GM23338 (cell line): ENCODE measurements at places on chromosomes 16 and 17.

GRCh38 chr16:3954411-3954921 lies 74.0 kb upstream of the CREBBP start:
- no peaks in the 10 kb centered on the region for H3K27me3 ChIP-seq
- H3K4me3 ChIP-seq, result no peak overlapping the region
- H3K27ac ChIP-seq, result no peak overlapping the region
- no peaks in the 10 kb centered on the region for H3K36me3 ChIP-seq
- peaks cover 5% of the 10 kb centered on the region for H3K4me1 ChIP-seq

GRCh38 chr16:11407047-11407982 lies 62.1 kb downstream of the RMI2 start:
- no peaks in the 10 kb centered on the region for H3K36me3 ChIP-seq
- no peaks in the 10 kb centered on the region for H3K4me1 ChIP-seq
- no peaks in the 10 kb centered on the region for H3K27me3 ChIP-seq
- DNase-seq, result peak; percentile 88

DNA sequence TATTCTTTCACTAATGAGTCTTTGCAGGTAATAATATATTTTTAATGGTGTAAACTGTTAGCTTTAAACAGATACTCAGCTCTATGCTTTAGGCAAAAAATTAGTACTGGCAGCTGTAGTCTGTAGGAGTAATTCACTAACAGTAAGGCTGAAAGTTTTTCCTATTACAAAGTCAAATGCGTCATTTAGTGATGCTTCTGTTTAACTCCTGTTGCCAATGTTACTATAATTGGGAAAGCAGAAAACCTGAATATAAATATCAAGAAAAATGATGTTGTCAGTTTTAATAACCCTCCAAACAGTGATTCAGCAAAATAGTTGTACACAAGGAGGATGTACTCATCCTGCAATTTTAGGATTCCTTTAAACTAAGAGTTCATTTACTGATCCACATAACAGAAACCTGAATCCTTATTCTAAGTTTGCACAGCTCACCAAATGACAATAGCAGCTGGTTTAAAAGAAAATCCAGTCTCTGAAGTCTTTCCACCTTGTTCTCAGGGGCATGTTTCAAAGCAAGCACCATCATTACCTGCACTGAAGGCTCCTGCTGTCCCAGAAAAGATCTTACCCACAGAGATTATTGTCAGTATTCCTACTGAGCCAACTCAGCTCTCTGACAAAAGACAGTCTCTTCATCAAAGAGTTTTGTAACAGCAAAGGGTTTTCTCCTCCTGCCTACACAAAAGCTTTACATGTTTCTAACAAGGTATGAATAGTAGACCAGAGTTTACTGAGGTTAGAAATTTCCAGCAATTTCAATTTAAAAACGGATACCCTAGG lies 4.2 kb downstream of the CDR2 start:
- no peak for DNase-seq
- no peak overlapping the region for H3K27ac ChIP-seq
- peaks cover 40% of the 10 kb centered on the region for H3K4me1 ChIP-seq
- H3K27me3 ChIP-seq, result peaks cover under 1% of the 10 kb centered on the region; the same call in 1 of the 2 replicates

- H3K27me3 ChIP-seq, result no peaks in the 10 kb centered on the region
- peaks cover 23% of the 10 kb centered on the region for H3K4me1 ChIP-seq
- no peaks in the 10 kb centered on the region for H3K36me3 ChIP-seq
- H3K27ac ChIP-seq, result no peak overlapping the region
Measured at GRCh38 chr16:23395732-23396131, 57.3 kb downstream of the COG7 start.

- H3K4me3 ChIP-seq, result no peak overlapping the region
- DNase-seq, result peak; percentile 75
- no peak overlapping the region for H3K27ac ChIP-seq
- no peaks in the 10 kb centered on the region for H3K27me3 ChIP-seq
- H3K36me3 ChIP-seq, result 0 out of 2 replicates have a peak, but pooled peaks cover 4% of the 10 kb centered on the region
Measured at GRCh38 chr17:18093616-18094408, 6.1 kb downstream of the DRG2 start.

DNA sequence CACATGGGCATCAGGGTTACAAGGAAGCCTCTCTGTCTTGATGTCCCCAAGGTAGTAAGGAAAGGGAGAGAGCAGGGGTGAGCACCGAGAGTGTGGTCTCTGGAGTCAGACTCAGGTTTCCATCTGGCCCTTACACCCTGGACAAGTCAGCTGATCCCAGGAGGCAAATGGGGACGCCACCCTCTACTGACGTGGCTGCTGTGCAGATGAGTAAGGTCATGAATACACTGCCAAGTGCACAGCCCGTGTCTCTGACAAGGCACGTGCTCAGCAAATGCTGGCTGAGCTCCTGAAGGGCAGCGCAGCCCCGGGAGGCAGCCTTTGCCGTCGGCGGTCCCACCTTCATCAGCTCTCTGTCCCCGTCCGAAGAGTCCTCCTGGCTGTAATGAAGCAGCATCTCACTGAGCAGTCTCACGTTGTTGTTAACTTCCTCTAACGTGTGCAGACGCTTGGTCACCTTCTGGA lies 19.4 kb downstream of the GGA3 start:
- no peaks in the 10 kb centered on the region for H3K27me3 ChIP-seq
- no peak overlapping the region for H3K4me3 ChIP-seq
- H3K27ac ChIP-seq, result no peak overlapping the region
- peaks cover 11% of the 10 kb centered on the region; the same call in 1 of the 2 replicates for H3K36me3 ChIP-seq
- no peak for DNase-seq

DNA sequence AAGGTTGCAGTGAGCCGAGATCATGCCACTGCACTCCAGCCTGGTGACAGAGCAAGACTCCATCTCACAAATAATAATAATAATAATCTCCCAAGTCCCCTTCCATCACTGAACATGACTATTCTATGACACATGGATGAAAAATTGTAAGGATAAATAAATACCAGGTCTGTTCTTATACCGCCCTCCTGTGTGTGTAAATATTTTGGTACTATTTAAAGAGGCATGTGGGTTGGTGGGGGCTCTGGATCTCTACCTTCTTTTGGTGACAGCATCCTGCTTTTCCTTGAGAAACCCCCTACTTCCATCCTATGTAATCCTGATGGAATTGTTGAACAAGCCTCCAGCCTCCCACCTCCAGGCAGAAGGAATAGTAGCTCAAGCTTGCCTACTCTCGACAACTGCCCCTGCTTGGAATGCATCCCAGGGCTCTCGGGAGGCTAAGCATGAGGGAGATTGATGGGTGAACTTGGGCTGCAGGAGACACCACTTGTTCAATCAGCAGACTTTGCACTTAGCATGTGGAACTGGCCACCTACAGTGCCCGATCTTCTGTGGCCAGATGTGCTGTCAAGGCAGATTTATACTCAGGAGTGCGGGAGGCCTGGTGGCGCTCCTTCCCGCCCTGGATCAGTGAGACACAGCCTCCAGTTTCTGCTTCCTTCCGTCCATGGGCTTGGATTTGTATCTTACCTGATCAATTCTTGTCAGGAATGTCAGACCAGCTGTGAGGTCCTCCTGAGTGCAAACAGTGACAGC lies 287.4 kb downstream of the SLC39A11 start:
- H3K36me3 ChIP-seq, result no peaks in the 10 kb centered on the region
- DNase-seq, result no peak
- no peak overlapping the region for H3K4me3 ChIP-seq
- H3K4me1 ChIP-seq, result no peaks in the 10 kb centered on the region
- no peak overlapping the region for H3K27ac ChIP-seq
- no peaks in the 10 kb centered on the region for H3K27me3 ChIP-seq

GRCh38 chr16:7419441-7419840 lies 86.8 kb downstream of the RBFOX1 start:
- H3K27ac ChIP-seq, result no peak overlapping the region
- no peaks in the 10 kb centered on the region; the same call in 1 of the 2 replicates for H3K36me3 ChIP-seq
- H3K27me3 ChIP-seq, result no peaks in the 10 kb centered on the region
- DNase-seq, result no peak
- H3K4me1 ChIP-seq, result no peaks in the 10 kb centered on the region

DNA sequence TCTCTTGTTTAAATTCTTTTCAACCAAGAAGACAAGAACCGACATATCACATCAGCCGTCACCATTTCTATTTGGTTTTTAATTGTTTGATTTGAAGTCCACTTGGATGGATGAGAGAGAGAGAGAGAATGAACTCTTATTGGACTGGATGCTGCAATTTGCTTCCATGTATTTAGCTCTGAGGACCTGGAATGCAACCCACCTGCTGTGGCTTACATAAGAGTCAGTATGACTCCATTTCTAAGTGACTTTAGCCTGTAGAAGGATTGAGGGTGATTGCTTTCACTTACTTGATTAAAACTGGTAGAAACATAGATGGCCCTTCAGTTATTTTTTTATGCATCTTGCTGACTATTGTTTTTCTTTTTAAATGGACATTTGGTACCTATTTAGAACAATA lies 296.1 kb downstream of the CNTNAP4 start:
- peak; percentile 11 for DNase-seq
- H3K4me1 ChIP-seq, result no peaks in the 10 kb centered on the region
- no peak overlapping the region for H3K4me3 ChIP-seq
- no peak overlapping the region for H3K27ac ChIP-seq
- H3K27me3 ChIP-seq, result no peaks in the 10 kb centered on the region
- H3K36me3 ChIP-seq, result no peaks in the 10 kb centered on the region

- H3K27ac ChIP-seq, result no peak overlapping the region
- H3K4me3 ChIP-seq, result no peak overlapping the region
- no peaks in the 10 kb centered on the region for H3K36me3 ChIP-seq
- 0 out of 2 replicates have a peak, but pooled peaks cover 4% of the 10 kb centered on the region for H3K4me1 ChIP-seq
Measured at GRCh38 chr17:67253384-67253783, 8.4 kb upstream of the HELZ start.

- H3K27me3 ChIP-seq, result no peaks in the 10 kb centered on the region
- DNase-seq, result no peak
- peaks cover 7% of the 10 kb centered on the region; the same call in 1 of the 2 replicates for H3K36me3 ChIP-seq
- H3K4me3 ChIP-seq, result no peak overlapping the region
Measured at GRCh38 chr16:31079342-31079944, 5.2 kb downstream of the ZNF646 start.

DNA sequence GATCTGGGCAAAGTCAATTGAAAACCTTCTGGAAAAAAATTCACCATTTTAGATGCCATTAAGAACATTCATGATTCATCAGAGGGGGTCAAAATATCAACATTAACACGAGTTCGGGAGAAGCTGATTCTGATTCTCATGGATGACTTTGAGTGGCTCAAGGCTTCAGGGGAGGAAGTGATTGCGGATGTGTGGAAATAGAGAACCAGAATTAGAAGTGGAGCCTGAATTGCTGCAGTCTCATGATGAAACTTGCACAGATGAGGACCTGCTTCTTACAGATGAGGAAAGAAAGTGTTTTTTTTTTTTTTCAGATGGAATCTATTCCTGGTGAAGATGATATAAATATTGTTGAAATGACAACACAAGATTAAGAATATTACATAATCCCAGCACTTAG lies 12.9 kb downstream of the ITGAX start:
- no peaks in the 10 kb centered on the region for H3K27me3 ChIP-seq
- no peak overlapping the region for H3K27ac ChIP-seq
- no peak for DNase-seq
- H3K4me3 ChIP-seq, result no peak overlapping the region
- H3K36me3 ChIP-seq, result no peaks in the 10 kb centered on the region

- no peak overlapping the region for H3K27ac ChIP-seq
- peak overlapping the region; percentile 69 for H3K4me3 ChIP-seq
- H3K36me3 ChIP-seq, result no peaks in the 10 kb centered on the region
- peaks cover 14% of the 10 kb centered on the region for H3K4me1 ChIP-seq
- DNase-seq, result no peak
- peaks cover 95% of the 10 kb centered on the region for H3K27me3 ChIP-seq
Measured at GRCh38 chr17:49997301-49997650, 2.3 kb upstream of the DLX3 start.

GRCh38 chr17:44307387-44308186 lies 814 bp upstream of the RUNDC3A start:
- H3K36me3 ChIP-seq, result no peaks in the 10 kb centered on the region
- peak; percentile 82 for DNase-seq
- peak overlapping the region; percentile 79 for H3K4me3 ChIP-seq
- peaks cover 18% of the 10 kb centered on the region; the same call in 1 of the 2 replicates for H3K4me1 ChIP-seq

DNA sequence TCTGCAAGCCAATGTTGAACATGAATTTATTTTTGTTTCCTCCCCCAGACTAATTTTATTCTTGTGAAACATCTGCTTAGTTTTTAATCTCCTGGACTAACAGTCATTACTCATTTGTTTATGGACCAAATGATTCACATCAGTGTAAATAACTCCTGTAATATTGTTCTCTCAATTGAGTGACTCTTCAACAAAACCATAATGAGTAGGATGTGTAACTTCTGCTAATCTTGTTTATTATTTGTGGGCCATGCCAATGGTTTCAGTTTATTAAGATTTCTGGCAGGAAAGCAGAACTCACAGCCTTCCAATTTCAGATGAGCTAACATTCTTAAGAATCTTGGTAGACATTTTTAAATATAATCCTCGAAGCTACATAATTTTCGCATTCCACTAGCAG lies 1216.3 kb upstream of the GOT2 start:
- H3K27ac ChIP-seq, result no peak overlapping the region
- no peak for DNase-seq
- no peaks in the 10 kb centered on the region for H3K27me3 ChIP-seq
- no peak overlapping the region for H3K4me3 ChIP-seq

- H3K36me3 ChIP-seq, result no peaks in the 10 kb centered on the region; the same call in 1 of the 2 replicates
- no peak overlapping the region for H3K27ac ChIP-seq
- DNase-seq, result no peak
Measured at GRCh38 chr16:46428108-46429061, 192.8 kb downstream of the SHCBP1 start.

DNA sequence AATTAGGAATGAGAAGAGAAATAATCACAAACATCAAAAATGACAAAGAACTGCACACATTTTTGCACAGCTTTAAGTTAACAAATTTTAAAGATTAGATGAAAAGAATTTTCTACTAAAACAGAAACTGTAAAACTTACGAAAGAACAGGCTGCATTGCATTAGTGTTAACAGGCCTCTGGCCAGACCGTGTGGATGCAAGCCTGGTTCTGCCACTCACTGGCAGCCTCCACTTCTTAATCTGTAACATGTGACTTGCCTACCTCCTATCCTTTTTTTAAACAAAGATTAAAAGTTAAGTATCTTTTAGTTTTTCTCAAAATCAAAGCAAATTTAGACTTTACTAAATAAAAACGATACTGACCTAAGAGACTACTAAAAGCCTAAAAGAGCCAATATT lies 37.5 kb downstream of the CREBBP start:
- H3K4me3 ChIP-seq, result no peak overlapping the region
- H3K27ac ChIP-seq, result no peak overlapping the region
- DNase-seq, result no peak
- peaks cover 40% of the 10 kb centered on the region for H3K4me1 ChIP-seq

DNA sequence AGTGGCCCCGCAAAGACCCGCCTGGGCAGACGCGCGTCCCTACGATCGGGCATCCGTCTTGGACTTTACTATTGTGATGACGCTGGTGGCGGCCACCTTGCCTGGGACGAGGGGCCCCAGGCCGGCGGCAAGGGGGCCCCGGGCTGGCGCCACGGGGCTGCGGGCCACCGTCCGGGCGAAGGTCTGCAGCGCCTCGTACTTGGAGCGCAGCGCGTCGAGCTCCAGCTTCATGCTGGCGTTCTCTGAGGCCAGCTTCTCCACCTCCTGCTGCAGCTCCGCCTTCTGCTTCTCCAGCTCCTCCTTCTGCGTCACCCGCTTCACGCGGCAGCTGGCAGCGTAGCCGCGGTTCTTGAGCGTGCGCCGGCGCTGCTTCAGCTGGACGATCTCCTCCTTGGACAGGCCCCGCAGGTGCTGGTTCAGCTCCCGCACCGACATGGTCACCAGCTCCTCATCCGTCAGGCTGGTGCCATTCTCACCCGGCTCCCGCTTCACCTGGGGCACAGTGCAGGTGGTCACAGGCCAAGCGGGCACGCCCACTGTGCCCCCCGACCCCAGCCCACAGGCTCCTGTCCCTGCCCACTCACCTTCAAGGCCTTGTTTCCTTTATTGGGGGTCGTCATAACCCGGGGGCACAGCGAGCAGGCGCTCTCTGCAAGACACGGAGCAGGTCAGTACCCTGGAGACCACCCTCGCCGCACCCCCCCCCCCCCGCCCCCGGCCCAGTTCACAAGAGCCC lies 4.8 kb upstream of the SIRT7 start:
- H3K36me3 ChIP-seq, result no peaks in the 10 kb centered on the region; the same call in 1 of the 2 replicates
- no peak for DNase-seq
